IPS DF 6.9 (cell line): ENCODE measurements at places on chromosomes 4 and X.

- DNase-seq: no peak
Measured at GRCh38 chr4:146478009-146478408, 43.7 kb downstream of the SLC10A7 start.

DNA sequence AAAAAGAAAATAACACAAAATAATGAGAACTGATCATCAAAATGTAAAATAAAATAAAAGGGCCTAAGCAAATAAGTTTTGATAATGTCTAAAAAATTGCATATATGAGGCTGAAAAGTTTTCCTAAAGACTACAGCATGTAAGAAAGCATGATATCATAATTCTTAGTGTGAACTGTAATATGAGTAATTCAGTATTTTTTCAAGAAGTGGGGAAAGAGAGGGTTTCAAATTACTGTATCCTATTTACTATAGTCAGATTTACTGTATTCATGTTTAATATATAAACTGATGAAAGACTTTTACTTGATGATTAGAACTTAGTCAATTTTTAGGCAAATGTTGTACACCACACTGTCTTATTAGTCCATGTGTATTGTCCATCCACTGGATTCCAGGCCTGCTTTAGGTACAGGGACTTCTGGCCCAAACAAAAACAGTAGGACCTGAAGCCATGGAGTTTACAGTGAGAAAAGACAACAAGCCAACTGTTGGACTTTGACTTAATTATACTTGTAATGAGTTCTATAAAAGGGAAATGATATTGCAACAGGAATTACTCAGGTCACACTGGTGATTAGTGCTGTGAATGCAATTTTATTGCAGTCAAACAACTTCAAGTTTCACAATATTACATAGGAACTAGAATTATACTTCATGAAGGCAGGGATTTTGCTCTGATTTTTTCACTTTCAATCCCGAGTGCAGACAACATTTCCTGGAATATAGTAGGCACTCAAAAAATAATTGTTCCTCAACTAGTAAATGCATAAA lies 517.7 kb upstream of the GALNT7 start:
- no peak for DNase-seq

DNA sequence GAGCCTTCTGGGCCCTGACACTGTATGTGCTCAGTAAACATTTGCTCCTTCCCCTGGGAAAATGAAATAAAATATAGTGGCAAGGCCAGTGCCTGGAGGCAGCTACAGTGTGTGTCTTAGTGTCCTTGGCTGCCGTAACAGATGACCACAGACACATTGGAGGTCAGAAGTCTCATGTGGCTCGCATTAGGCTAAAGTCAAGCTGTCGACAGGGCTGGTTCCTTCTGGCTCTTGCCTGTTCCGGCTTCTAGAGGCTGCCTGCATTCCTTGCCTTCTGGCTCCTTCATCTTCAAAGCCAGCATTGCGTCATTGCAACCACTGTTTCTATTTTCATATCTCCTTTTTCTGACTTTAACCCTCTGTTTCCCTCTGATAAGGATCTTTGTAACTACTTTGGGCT lies 83.6 kb upstream of the STX18 start:
- DNase-seq: no peak

GRCh38 chr4:187307131-187307530 lies 583.5 kb upstream of the FAT1 start:
- no peak for DNase-seq

DNA sequence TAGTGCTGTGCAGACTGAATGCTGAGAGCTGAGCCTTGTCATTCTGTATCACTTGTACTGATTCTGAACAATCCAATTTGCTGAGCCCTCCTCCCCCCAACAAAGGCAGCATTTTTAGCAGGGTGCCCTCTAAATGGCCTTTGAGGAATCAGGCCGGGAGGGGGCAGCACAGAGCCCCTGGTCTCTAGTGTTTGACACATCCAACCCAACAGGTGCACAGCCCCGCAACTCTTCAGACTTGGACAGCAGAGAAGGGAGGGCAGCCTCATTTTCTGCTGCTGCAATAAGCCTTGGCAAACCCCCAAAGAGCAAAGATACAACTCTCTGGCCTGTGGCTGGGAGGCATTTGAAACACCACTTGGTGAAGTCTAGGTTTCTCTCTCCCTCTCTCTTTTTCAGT lies 3.4 kb downstream of the ATP1B4 start:
- DNase-seq: peak; percentile 13

GRCh38 chr4:140793291-140793690 lies 37.1 kb upstream of the TBC1D9 start:
- DNase-seq: no peak

GRCh38 chrX:38991656-38992440 lies 190.6 kb downstream of the MID1IP1 start:
- no peak for DNase-seq

GRCh38 chrX:136189222-136189621 lies 41.9 kb downstream of the FHL1 start:
- no peak for DNase-seq
